AG09309 (cell line): ENCODE measurements at places on chromosomes 16 and 17.

- DNase-seq: no peak
Measured at GRCh38 chr17:40322358-40323315, 13.7 kb downstream of the RARA start.

- DNase-seq: no peak
Measured at GRCh38 chr16:5882087-5882640, 784.6 kb upstream of the EEF2KMT start.

GRCh38 chr16:48310908-48311641 lies 63.7 kb upstream of the ABCC11 start:
- DNase-seq: no peak

DNA sequence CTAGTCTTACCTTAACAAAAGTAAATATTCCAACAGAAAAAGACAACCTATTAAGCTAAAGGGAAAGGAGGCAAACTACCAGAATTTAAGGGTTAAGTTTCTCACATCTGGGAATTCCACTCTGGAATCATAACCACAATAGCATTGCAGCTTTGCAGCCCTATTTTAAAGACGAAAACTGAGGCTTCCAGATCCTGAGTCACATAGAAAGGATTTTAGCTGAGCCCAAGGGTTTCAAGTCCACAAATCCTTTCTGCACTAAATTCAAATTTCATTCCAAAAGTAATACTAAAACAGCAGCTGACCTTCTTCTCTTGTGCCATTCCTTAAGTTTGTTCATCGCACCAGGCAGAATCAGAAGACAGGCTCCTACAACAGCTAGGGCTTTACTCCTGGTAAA lies 17.8 kb downstream of the XYLT1 start:
- DNase-seq: no peak
